ENCODE measurements at places on chromosomes 2 and 18. TPM values are rescaled to one million over a fixed set of nuclear protein-coding genes. Genes with fewer than 3 reads are reported as not detected.

MC4R gene
- not detected for total RNA-seq

LCT gene
- total RNA-seq, result 0.11 TPM

RPRM gene
- 0.20 TPM for total RNA-seq

G6PC2 gene
- total RNA-seq, result not detected

TGFA gene
- 0.38 TPM for total RNA-seq

CTNNA2 gene
- not detected for total RNA-seq

HOXD11 gene
- total RNA-seq, result not detected

CSRNP3 gene
- not detected for total RNA-seq

NEMP2 gene
- total RNA-seq, result 17.2 TPM

GRCh38 chr2:64405581-64406406 lies 48.2 kb upstream of the LGALSL start:
- DNase-seq, result no peak

GRCh38 chr2:19038071-19039015 lies 320.1 kb downstream of the OSR1 start:
- DNase-seq, result no peak

DNA sequence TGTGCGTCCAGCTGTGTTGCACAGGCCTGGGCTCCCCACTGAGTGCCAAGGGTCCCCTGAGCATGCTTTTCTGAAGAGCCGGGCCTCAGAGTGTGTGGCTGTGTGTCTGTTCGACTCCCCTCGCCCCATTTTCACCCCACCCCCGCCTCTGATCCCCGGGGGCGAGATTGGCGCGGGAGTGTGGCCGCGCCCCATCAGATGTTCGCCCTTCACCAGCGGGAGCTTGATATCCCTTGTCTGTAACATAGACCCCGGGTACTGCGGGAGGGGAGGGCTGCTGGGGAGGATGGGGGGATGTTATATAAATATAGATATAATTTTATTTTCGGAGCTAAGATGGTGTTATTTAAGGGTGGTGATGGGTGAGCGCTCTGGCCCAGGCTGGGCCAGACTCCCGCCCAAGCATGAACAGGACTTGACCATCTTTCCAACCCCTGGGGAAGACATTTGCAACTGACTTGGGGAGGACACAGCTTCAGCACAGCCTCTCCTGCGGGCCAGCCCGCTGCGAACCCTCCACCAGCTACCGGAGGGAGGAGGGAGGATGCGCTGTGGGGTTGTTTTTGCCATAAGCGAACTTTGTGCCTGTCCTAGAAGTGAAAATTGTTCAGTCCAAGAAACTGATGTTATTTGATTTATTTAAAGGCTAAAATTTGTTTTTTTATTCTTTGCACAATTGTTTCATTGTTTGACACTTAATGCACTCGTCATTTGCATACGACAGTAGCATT lies 1.5 kb downstream of the RHOB start:
- DNase-seq, result no peak

- DNase-seq, result peak; percentile 51
Measured at GRCh38 chr18:2905854-2906703, 59.3 kb downstream of the EMILIN2 start.

GRCh38 chr2:64207573-64207972 lies 63.4 kb upstream of the PELI1 start:
- peak; percentile 33 for DNase-seq

- no peak for DNase-seq
Measured at GRCh38 chr2:195313962-195314361, 343.1 kb upstream of the SLC39A10 start.

GRCh38 chr2:203878063-203878462 lies 10.5 kb downstream of the CTLA4 start:
- DNase-seq, result no peak

DNA sequence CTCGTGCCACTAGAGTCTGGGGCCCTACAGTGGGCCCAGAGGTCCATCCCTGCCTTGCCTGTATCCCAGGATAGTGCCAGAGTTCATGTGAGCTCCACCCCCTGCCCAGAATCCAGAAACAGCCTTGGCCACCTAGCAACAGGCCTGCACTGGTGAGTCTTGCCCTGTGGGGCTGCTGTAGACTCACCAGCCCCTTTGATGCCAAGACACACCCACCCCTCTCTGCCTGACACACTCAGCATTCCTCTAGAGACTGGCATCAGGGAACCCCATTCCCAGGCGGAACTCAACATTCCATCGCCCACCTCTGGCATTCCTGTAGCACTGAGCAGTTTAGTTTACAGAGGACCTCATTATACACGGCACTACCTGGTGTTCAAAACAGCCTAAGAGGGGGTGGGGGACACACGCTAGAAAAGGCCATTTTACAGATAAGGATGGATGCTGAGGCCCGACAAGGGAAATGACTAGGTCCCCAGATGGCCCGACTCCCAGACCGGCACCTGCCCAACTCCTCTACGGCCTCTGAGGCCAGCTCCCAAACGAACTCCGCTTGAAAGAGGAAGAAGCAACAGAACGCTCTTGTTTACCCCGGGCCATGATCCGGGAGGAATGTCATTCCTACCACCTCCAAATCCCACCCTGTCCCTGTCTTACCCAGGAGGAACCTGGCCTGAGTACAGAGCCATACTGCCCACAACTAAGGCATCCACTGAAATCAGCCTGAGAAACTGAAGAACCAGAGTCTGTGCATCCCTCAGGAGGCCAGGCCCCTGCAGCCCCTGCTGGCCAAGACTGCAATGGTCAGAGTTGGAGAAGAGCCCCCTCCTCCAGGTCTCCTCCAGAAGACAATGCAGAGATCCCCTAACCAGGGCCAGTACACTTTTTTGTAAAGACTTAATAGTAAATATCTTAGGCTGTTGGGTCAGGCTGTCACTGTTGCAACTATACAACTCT lies 180.2 kb downstream of the TNS1 start:
- no peak for DNase-seq

- no peak for DNase-seq
Measured at GRCh38 chr2:219864154-219864553, 236.7 kb downstream of the SLC4A3 start.

GRCh38 chr2:44645937-44646336 lies 284.2 kb downstream of the CAMKMT start:
- DNase-seq, result no peak

- no peak for DNase-seq
Measured at GRCh38 chr2:151522556-151522955, 112.9 kb downstream of the RIF1 start.

DNA sequence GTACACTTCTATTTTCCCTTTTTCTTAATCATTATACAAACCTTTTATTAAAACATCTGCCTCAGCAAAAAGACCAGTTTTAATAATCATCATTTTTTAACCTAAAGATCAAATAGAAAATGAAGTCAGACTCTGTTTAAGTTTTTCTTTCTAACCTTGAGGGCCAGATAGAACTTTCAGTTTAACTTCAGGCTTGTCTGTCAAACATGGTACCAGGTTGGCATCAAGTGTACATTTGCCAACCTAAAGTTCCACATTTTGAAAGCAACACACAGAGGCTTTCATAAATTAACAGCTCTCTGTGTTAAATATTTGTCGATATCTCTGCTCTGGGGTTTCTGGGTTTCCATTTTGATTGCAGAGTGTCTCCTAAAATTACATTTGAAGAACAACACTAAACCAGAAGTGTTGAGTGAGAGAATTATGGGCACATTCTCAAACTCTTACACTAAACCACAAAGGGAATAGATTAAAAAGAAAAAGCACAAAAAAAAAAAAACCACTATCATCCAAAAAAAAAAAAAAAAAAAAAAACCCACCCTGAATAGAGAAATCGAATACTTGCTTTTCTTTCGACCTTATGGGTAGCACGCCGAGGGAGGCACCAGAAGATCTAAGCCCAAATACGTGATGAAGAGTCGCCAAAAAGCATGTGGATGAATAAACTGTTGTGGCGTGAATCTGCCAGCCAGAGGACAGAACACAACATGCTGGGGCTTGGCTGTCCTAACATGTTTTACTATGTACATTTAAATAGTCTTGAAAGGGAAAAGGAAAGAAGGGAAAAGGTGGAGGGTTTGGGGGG lies 166.2 kb downstream of the TCF4 start:
- DNase-seq, result no peak

DNA sequence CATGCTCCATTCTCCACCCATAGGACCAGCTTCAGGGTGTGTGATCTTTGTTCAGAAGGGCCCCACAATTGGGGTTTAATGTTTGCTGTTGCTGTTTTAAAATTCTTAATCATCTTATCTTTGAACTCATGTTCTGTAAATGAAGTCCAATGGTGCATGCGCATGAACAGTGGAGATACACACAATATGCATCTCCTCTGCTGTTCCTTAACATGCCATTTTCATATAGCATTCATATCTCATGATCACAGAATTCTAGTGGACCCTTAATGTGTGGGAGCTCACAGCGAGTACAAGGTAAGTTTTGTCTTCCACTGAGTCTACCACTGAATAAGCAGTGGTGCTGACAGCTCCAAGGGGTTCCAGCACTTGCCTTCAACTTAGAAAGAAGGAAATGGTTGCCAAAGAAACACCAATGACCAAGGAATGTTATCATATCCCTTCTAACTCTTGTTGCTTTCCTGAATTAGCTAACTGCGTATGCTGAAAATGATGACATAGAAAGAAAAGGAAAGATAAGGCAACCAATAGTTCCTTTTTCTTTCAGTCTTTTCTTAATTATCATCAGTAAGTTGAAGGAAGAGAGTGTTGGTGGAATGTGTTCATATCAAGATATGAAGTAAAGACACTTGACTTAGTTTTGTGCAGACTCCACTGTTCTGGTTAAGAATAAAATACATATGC lies 258.9 kb upstream of the FBXO11 start:
- no peak for DNase-seq

DNA sequence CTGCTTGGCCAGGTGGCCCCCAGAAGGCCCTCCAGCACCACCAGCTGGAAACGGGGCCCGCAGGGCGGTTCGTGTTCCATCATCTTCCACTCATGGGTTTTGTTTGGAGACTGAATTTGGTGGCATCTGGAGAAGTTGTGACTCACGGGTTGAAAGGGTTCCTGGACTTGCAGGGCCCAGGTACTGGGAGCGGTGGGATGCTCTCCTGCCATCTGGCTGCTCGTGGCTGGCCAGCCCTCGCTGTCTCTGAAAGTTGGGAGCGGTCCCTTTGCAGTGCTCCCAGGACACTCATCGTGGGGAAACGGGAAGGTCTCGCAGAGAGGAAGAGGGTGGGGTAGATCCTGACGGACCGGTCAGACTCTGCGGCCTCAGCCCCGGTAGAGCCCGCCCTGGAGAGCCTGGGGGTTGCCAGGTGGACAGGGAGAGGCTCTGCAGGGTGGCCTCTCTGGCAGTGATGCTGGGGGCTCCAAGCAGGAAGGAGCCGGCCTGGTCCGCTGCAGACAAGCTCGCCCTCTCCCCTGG lies 47.5 kb downstream of the TWIST2 start:
- no peak for DNase-seq

GRCh38 chr18:13107074-13107473 lies 111.5 kb upstream of the LDLRAD4 start:
- no peak for DNase-seq

DNA sequence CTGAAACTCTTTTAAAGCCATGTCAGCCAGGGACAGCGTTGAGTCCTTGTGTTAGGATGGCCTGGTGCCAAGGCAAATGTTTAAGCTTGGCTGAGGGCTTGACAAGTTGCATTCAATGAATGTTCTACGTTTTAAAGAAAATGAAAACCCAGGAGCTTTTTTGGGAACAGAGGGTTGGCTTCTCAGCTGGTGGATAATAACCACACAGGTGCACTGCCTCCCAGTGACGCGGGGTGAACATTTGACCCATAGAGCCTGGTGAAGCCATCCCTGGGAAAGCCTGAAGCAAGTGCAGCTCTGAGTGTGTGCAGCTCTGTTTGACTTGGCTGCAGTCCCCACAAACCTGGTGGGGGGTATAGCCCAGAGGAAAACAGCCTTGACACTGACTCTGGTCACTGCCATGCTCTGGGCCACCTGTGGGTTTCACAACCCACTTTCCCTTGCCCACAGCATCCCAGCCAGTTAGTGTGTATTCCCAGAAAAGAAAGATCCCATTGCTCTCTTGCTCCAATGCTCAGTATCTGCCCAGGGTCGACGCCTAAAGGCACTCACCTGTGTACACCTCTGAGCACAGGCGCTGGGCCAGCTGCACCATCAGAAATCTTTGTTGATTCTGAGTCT lies 874.9 kb downstream of the RNF144A start:
- DNase-seq, result no peak

GRCh38 chr2:64491426-64491825 lies 32.7 kb upstream of the AFTPH start:
- DNase-seq, result no peak

DNA sequence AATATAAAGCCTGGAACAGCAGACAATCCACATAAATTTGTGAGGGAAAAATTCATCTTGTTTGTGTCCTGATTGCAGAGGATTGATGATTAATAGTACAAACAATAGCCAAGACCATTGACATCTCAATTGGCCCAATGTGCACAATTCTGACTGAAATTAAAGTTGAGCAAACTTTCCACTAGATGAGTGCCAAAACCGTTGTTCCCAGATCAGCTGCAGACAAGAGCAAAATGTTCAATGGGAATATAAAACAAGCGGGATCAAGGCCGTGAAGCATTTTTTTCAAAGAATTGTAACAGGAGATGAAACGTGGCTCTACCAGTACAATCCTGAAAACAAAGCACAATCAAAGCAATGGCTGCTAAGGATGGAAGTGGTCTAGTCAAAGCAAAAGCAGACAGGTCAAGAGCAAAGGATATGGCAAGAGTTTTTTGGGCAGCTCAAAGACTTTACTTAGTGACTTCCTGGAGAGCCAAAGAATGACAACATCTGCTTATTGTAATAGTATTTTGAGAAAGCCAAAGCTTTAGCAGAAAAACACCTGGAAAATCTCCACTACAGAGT lies 55.9 kb upstream of the KIF5C start:
- no peak for DNase-seq

- no peak for DNase-seq
Measured at GRCh38 chr18:67282796-67283195, 233.7 kb downstream of the DSEL start.

DNA sequence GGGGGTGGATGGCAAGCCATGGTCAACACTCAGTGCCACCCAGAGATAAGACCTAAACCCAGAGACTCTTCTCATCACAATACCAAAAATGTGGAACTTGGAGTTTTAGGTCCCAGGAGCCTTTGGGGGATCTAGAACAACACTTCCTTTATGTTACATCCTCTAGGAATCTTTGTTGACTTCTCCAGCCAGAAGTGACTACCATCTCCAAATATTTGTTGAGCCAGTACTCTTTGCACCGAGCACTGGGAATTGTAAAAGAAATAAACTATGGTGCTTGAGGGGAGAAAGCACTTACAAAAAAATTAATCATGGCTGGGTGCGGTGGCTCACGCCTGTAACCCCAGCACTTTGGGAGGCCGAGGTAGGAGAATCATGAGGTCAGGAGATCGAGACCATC lies 120.0 kb upstream of the TMEM200C start:
- no peak for DNase-seq

DNA sequence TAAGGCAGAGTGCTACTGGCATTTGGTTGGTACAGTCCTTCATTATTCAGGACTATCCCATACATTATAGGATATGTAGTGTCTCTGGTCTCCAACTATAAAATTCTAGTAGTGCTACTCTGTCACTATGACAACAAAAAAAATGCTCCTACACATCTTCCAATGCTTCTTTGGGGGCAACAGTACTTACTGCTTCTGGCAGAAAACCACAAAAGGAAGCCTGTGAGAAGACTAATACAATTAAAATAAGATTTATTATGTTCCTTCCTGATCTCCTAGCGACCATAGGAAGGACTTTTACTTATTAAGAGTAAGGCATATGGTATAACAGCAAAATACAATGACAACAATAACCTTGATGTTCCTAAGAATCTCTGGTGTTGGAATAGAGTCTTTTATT lies 48.4 kb upstream of the CPO start:
- DNase-seq, result no peak

Measured in activated CD8-positive, alpha-beta T cell treated with anti-CD3 and anti-CD28 coated beads for 36 hours (primary cell).